ENCODE measurements at places on chromosomes 3 and 15.

DNA sequence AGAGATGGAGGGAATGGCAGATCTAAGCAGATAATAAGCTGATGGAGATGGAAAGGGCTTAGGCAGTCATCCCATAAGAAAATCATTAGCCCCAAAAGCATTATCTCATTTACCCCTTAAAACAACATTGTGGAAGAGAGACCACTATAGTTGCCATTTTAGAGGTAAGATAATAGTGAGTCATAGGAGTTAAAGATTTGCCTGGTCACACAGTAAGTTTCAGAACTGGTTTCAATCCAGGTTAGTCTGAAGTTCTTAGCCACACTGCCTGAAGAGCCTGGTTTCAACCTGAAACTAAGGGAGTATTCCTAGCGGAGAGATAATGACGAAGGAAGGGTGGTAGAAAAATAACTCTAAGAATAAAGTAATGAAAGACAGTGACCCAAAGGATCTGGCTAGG is 13.0 kb upstream of the UBR1 start:
- DNase-seq: no peak

GRCh38 chr3:155549087-155549486 is 195.8 kb downstream of the PLCH1 start:
- no peak for DNase-seq

DNA sequence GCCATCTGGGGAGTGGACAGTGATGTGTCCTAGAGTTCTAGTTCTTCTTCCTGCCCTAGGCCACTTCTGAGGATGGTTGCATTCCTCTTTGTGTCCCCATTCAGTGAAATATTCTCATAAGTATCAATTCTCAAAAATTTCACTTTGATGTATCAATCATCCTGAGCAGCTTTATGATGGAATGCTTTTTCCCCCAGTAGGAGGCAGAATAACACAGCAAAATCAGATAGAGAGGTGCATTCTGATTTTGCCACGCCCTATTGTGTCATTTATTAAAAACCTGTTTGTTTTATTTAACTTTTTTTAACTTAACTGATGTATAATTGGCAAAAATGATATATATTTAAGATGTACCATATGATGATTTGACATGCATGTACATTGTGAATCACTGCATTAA is 656.0 kb upstream of the GRM7 start:
- no peak for DNase-seq

DNA sequence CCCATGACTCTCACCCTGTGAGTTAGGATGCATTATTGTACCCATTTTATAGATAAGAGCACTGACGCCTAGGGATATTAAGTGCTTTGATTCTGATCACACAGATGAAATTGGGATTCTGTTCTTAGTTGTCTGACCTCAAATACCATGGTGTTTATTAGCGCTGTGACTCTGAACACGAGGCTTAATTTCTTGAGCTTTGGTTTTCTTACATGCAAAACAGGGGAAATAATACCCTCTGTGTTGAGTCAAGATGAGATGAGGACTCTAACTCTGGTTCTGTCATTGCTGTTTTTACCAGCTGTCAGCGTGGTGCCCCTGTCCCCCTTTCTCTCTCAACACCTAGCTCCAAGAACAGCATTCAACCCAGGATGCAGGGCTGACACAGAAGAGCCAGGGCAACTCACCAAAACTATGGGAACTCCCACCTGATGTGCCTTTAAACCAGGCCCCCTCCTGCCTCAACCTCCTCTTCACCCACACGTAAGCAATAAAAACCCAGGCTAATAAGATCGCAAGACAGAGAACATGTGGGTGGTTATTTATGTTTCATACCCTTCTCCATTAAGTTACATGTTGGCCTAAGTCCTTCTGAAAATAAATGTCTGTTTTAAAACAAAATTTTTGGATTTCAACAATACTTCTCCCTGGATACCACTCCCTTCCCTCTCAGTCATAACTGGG is 100.1 kb upstream of the SPATA12 start:
- DNase-seq: no peak

DNA sequence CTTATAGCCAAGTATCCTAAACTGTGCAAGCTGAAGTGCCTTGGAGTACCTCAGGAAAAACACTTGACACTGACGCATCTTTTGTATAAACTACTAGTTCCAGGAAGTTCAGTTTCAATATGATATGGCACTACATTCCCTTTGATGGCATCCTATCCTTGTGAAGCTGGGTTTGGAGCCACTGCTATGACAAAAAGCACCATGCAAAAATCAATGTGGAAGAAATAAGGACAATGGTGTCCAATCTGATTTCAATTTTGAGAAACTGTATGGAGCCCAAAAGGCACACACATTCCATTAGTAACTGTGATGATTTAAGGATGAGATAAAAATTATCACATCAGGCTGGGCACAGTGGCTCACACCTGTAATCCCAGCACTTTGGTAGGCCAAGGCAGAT is 5.6 kb downstream of the RPS27L start:
- no peak for DNase-seq

GRCh38 chr15:35867356-35867755 is 321.4 kb upstream of the DPH6 start:
- no peak for DNase-seq

DNA sequence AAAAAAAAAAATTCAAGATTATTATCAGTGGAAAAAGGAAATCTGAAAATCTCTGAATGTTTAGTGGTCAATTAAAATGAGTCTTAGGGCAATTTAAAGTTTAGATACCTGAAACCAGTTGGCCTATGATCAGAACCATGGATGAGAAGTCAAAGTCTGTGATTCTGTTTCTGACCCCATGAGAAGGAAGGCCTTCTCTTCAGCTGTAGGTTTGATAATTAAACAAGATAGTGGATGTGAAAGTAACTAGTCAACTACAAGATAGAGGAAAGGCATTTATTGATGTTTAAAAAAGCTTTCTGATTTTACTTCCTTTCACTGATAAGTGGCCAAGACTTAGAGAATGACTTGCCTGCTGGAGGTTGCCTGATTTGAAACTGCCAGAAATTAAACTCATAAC is 8.7 kb downstream of the PLS1 start:
- DNase-seq: no peak
